ENCODE measurements at places on chromosomes 1 and 21.
A peak's percentile ranks its signal among the peaks of the same experiment; 100 is the strongest.

DNA sequence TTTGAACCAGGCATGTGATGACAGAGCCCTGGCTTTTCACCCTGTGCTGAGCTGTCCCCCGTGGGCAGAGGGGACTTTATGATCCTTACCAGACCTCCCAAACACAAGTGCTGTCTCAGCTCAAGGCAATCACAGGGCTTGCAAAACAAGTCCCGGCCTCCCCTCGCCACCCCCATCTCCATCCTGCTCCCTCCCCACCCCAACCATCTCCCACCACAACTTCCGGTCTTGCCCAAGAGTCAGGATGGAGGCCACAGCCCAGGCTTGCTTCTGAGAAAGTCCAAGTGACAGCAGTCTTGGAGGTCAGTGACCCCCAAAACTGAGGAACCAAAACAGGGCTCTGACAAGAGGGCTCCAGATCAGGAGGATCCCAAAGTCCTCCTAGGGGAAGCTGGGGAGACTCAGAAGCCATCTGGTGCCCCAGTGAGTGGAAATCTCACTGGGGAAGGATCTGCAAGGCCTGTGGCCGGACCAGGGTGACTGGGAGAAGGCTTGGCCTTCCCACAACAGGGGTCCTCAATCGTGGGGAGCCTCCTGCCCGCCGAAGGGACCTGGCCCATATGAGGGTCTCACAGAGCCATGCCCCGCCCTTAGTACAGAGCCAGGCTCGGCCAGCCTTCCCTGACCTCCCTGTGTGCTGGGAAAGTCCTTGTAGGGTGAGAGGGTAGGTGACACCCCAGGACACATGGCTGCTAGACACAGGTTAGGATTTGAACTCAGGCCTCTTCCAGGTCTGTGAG is 4.5 kb upstream of the SDC3 start:
- DNase-seq = no peak

DNA sequence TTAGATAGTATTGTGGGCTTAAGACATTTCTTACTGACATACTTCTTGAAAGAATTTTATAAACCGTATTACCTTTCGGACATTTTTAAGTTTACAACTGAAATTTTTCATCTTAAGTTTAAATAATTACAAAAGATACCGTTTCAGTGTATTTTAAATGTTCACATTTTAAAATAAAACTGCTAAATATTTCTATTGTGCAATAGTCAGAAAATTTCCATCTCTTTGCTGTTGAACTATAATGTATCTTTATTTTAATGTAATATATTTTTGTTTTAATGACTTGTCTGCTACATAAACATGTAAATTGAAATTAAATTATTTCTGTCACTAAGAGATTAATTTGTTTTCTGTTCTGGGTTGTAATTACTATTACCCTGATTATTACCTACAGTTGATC is 74.2 kb upstream of the KIAA1614 start:
- DNase-seq = no peak

DNA sequence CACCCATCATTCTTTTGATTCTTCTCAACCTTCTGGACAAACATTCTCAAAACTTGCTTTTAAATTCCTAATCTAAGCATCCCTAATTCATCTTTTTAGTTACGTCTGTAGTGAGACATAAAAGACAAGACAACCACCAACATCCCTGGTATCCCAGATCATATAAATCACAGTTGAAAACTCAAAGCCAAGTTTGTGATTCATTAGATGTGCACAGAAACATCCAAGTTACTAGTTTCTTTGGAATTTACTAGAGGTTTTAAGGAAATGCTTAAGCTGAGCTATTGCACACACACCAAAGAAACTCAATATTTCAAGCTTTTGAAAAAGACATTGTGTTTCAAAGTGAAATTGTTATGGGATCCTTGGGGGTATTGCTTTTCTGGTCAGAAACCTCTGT is 47.6 kb downstream of the ATP6V1G3 start:
- no peak for DNase-seq

GRCh38 chr21:18673789-18674188 is 270.2 kb upstream of the TMPRSS15 start:
- no peak for DNase-seq

GRCh38 chr1:113452921-113453770 is 62.8 kb downstream of the MAGI3 start:
- no peak for DNase-seq

DNA sequence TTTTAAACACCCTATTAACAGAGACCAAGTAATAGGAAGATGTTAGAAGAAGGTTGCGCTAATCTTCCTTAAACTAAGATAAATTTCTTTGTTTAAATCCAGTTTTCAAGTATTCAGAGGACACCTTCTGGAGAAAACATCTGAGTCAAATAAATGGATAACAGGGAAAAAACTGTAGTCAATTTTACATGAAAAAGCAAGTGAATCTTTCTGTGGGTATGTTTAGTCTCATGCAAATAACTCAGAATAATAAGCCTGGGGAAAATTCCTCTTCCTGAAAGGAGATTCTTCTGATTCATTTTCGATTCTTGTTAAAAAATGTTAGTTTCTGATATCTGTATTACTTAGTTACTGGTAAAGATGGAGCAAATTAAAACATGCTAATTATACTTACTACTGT is 145.5 kb downstream of the CTH start:
- no peak for DNase-seq

GRCh38 chr1:169308313-169309039 is 59.1 kb downstream of the NME7 start:
- no peak for DNase-seq

DNA sequence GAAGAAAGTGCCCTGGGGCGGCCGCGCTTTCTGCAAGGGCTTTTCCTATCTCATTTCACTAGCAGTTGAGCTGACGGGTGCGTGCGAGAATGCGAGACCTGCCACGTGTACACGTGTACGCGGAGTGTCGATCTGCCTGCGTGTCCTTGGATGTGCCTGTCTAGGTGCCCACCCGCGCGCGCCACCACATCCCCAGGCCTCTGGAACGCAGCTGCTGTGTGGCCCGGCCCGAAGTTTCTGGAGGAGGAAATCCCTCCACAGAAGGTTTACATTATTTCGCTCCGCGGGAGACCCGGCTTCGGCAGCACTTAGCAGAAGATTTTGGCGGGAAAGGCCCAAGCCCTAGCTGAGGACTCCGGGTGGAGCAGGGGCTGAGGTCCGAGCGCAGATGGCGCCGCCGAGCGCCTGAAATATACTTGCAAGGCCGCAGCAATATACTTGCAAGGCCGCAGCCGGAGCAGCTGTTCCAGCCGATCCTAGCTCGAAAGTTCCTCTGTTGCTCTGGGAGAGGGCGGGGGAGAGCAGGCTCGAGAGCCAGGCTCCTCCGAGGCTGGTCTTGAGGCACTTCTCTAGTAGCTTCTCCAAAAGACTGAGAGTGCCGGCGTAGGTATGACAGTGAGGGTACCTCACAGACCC is 3.9 kb downstream of the TBX15 start:
- no peak for DNase-seq

GRCh38 chr1:2825487-2826189 is 24.1 kb upstream of the TTC34 start:
- DNase-seq = no peak

DNA sequence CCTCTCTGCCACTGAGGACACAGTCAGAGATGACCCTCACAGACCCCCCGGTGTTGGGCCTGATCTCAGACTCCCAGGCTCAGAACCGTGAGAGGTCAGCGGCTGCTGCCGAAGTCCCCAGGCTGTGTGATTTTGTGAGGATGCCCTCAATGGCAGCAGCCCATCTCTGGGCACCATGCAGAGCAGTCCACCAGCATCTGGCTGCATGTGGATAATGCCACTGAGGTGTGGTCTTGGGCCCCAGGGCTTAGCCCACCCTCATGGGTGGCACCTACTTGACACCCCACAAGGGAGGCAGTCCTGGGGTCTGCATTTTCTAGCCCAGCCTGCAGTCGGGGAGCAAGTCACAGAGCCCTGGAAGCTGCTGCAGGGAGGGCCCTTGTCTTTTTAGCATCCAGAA is 5.5 kb upstream of the ACTRT2 start:
- DNase-seq = no peak

DNA sequence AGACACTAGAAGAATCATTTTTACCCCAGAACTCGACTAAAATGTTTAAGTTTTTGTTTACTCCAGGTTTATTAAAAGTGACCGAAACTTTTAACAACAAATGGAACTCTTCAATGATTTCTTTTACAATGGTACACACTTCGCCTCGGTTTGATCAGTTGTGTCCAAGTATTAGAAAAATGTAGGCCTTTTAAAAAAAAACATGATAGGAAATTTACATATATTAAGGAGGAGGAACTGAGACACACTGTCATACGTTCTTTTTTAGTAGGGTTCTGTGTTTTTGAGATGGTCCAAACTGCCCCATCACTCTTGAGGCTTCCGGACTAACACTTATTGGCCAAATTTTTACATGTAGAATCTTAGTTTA is 1.3 kb downstream of the PRDM2 start:
- DNase-seq = no peak

DNA sequence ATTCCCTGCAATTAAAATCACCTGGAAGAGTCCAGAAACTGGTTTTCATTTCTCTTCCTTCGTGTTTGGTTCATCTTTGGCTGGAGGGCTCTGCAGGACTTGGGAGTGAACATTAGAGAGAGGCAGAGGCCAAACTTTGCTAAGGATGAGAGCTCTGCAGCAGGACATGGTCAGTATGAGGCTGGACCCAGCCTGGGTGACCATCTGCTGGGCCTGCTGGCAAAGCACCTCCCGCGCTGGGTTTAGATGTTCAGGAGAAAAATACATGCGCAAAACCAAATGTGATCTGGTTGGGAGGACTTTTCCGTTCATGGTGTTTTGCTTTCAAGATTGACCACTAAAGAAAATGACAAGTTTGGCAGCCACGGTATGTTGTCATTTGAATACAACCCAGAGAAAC is 15.9 kb downstream of the KAZN start:
- no peak for DNase-seq

- no peak for DNase-seq
These were observed 169.9 kb downstream of the HS2ST1 start for GRCh38 chr1:87084244-87084836.

DNA sequence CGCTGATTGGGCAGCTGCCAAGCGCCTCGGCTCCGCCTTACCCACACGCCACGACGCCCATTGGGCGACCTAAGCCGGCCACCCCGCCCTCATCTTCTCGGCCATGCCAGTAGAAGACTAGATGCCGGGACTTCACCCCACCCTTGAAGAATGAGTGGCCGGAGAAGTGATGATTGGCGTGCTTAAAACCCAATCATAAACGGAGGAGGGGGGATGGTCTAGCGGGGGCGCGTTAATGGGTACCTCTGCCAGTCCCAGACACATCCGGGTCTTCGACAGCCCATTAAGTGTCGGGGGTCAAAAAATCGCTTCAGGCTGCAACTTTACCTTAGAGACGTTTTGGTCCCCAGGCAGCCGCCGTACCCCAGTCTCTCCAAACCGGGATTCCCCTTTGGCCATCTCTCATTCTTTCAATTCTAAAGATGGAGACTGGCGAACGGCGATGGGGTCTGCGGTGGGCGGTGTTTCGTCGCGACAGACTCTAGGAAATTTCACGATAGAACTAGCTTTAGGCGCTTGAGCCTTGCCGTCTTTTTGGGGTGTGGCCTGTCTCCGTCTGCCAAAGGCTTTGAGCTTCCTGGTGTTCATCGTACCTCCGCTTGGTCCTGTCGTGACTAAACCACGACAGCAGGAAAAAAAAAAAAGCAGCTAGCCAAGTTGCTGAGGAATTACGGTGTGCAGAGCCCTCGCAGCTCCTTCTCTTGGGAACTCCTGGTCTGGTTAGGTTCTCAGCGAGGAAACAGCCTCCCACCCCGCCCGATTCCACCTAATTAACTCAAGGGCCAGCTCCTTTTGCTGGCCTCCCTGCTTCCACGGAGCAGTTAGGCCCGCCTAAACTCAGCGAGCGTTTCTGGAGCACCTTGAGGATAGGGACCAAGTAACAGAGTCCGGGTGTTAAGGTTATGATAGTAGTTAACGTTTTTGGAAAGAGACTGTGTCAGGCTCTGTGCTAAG is at the start of gene GATAD2B:
TSS of gene GATAD2B (minus strand) at position 1 of the 954 bp plus-strand sequence. CDS start 94,625 bp downstream, outside the sequence.
- DNase-seq = peak; percentile 99

- DNase-seq = no peak
These were observed 1809.6 kb downstream of the BRINP3 start for GRCh38 chr1:188668083-188668482.

- DNase-seq = no peak
These were observed 192.1 kb downstream of the SETD4 start for GRCh38 chr21:35868005-35868868.

- DNase-seq = no peak
These were observed 4.1 kb downstream of the HEYL start for GRCh38 chr1:39635205-39635870.

- DNase-seq = no peak
These were observed 65.3 kb downstream of the ZNF697 start for GRCh38 chr1:119582801-119583200.

DNA sequence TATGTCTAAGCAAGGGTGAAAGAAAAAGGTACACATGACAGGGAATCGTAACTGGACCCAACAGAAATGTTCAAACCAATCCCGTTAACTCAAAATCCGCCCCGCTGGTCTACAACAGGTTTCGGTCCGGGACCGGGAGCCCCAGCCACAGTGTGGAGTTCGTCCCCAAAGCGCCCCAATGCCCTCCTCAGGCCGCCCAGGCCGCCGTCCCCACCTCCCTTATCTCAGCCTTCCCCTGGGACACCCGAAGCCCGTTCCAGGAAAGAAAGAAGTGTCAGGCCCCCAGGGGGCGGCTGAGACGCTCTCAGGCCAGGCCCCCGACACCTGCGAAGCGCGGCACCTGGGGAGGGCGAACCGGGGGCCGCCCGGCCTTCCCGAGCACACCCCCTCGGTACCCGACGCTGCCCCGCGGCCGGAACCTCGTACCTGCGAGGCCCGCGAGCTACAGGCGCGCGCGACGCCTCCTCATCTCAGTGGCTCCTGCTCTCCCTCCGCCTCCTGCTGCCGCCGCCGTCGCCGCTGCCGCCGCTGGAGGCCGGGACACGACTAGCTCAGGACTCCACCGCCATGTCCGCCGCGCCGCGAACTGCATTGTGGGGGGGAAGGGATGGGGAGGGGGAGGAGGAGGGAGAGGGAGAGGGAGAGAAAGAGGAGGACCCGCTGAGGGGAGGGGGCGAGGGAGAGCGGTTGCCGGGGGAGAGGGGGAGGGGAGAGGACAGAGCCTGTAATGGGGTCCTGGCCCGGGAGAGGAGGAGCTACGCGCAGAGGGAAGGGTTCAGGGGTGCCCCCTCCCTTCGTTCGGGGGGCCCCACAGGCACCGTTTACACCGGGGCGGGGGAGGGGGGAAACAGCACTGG is at the start of gene TUT4:
TSS of gene TUT4 (minus strand) at position 588 of the 857 bp plus-strand sequence. CDS start 26,812 bp downstream, outside the sequence.
- peak; percentile 81 for DNase-seq

GRCh38 chr1:75618382-75618781 is 7.5 kb upstream of the SLC44A5 start:
- DNase-seq = no peak

GRCh38 chr1:16617778-16618580 is 4.6 kb upstream of the NBPF1 start:
- no peak for DNase-seq

- DNase-seq = no peak
These were observed 179.5 kb downstream of the LRRC7 start for GRCh38 chr1:69747207-69747606.

- no peak for DNase-seq
These were observed 13.1 kb upstream of the VAMP4 start for GRCh38 chr1:171754971-171755370.

All from stimulated activated naive CD4-positive, alpha-beta T cell treated with Interleukin-2 at 50 U/mL for 16 hours (primary cell).